ENCODE measurements at places on chromosomes 1 and 21. TPM values are rescaled to one million over a fixed set of nuclear protein-coding genes. Genes with fewer than 3 reads are reported as not detected.
A peak's percentile ranks its signal among the peaks of the same experiment; 100 is the strongest.

Gene IVL
- not detected for total RNA-seq

Gene TEKT2
- total RNA-seq: 0.35 TPM

GRCh38 chr1:110012100-110012780 lies 22.2 kb upstream of the STRIP1 start:
- H3K4me1 ChIP-seq: peaks cover 11% of the 10 kb centered on the region
- no peak overlapping the region for H3K27ac ChIP-seq
- H3K4me3 ChIP-seq: no peak overlapping the region
- no peaks in the 10 kb centered on the region for H3K27me3 ChIP-seq
- no peak for DNase-seq
- H3K36me3 ChIP-seq: peaks cover 86% of the 10 kb centered on the region

DNA sequence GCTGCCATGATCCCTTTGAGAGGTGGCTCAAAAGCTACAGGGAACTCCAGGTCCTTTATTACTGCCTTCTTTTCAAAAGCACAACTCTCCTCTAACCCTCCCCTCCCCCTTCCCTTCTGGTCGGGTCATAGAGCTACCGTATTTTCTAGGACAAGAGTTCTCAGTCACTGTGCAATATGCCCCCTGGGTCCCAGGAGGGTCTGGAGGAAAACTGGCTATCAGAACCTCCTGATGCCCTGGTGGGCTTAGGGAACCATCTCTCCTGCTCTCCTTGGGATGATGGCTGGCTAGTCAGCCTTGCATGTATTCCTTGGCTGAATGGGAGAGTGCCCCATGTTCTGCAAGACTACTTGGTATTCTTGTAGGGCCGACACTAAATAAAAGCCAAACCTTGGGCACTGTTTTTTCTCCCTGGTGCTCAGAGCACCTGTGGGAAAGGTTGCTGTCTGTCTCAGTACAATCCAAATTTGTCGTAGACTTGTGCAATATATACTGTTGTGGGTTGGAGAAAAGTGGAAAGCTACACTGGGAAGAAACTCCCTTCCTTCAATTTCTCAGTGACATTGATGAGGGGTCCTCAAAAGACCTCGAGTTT lies 3.1 kb downstream of the BTG2 start:
- H3K4me1 ChIP-seq: peaks cover 36% of the 10 kb centered on the region
- peak overlapping the region; percentile 98 for H3K27ac ChIP-seq
- no peak for DNase-seq
- H3K36me3 ChIP-seq: peaks cover 29% of the 10 kb centered on the region
- no peaks in the 10 kb centered on the region for H3K27me3 ChIP-seq
- peak overlapping the region; percentile 98 for H3K4me3 ChIP-seq

- no peaks in the 10 kb centered on the region for H3K4me1 ChIP-seq
- DNase-seq: no peak
- no peak overlapping the region for H3K4me3 ChIP-seq
- H3K27me3 ChIP-seq: no peaks in the 10 kb centered on the region
- no peaks in the 10 kb centered on the region for H3K36me3 ChIP-seq
Observed at GRCh38 chr1:55235722-55236121, 20.6 kb upstream of the USP24 start.
